ENCODE measurements at places on chromosomes 3 and 15.

DNA sequence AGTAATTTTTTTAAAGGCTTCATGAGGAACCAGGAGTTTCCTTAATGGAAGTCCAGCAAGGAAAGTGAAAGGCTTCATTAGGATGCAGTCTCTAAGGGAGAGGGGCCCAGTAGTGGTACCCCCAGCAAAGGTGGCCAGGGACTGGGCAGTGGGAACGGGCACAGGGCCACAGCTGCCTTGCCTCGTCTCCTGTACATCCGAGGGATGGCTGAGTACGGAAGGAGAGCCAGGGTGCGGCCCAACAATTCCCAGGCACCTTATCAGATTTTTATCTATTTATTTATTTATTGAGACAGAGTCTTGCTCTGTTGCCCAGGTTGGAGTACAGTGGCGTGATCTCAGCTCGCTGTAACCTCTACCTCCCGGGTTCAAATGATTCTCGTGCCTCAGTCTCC is 14.5 kb downstream of the SEMA3G start:
- no peak for DNase-seq

DNA sequence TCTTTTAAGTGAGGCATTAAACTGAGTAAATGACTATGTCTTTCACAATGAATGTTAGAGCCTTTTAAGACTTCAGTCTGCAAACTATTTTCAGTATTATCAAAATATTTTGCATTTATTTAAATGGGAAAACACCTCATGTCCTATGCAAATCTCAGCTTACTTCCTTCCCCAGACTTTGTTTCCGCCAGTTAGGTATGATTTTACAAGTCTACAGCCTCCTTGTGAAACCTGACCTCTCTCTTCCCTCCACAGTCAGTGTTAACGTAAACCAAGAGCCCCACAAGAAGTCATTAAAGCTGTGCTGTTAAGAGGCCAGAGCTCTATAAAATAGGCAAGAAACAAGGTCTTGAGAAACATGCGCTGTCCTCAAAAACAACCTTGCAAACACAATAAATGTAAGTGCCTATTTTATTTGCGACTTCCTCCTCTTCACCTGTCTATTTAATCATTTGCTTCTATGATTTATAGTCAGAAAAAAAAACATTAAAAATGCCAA is 48.3 kb downstream of the PRTG start:
- DNase-seq = no peak

DNA sequence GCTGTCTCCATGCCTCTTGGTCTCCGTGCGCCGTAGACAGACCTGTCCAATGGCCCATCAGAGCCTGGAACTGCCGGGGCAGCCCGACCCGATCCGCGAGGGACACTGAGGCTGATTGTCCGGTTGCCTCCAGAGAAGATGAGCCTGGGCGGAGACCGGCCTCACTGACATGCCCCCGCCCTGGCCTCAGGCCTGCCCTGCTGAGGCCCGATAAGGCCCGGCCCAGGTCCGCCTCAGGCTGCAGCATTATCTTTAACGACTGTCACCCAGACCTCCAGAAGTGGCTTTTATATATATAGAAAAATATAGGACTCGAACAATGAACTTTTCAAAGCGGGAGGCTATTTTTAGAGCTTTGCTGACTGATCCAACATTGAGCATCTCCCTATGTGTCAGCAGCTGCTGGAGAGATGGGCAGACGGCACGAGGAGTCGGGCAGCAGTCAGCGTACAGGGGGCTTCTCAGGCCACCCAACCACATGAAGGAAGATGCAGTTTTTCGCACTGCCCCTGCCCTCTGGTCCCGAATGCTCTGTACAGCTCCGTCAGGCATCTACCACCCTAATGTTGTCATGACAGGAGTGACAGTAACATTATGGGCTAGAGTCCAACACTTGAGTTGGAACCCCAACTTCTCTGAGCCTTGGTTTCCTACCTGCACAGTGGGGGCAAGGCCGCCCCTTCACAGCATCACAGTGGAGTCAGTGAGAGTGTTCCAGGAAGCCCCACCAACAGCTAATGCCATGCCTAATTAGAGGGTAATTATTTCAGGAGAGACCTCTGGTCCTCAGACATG is 112.0 kb upstream of the RPL32 start:
- DNase-seq = no peak

GRCh38 chr15:94021621-94022320 is 209.6 kb upstream of the MCTP2 start:
- no peak for DNase-seq

DNA sequence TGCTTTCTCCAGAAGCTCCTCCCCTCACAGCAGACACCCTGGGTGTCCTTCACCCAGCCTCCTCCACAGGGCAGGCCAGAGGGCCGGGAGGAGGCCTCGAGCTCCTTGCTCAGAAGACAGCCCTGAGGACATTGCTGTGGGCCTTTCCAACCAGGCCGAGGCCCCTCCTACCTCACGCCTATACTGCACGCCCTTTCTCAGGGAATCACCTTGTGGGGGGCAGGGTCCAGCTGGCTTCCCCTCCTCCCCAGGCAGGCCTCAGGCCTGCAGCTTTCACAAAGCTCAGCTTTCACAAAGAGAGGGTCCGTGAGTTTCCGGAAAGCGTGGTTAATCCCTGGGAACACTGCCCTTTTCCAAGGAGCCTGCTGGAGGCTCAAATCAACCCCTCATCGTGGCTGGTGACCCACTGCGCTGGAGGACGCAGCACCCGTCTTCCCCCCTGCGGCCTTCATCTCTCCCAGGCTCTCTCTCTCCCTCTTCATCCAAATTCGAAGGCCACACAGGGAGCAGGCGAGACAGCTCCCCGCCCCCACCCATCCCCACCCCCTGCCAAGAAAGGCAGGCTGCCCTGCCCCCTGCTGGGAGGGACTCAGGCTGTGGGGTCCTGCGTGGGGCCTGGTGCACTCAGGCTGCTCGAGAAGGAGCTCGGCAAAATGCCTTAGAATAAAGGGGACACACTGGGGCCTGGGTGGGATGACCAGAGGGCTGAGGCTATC is 79.4 kb downstream of the OCA2 start:
- DNase-seq = no peak

GRCh38 chr15:80609512-80609946 is 85.6 kb upstream of the ABHD17C start:
- no peak for DNase-seq

GRCh38 chr15:69843276-69843899 is 254.3 kb downstream of the TLE3 start:
- DNase-seq = no peak

- no peak for DNase-seq
These were observed 41.3 kb downstream of the ETV5 start for GRCh38 chr3:186067360-186068242.

GRCh38 chr3:182567700-182568099 is 225.6 kb upstream of the ATP11B start:
- DNase-seq = no peak

- DNase-seq = no peak
These were observed 4.6 kb downstream of the SATB1 start for GRCh38 chr3:18420555-18420954.

DNA sequence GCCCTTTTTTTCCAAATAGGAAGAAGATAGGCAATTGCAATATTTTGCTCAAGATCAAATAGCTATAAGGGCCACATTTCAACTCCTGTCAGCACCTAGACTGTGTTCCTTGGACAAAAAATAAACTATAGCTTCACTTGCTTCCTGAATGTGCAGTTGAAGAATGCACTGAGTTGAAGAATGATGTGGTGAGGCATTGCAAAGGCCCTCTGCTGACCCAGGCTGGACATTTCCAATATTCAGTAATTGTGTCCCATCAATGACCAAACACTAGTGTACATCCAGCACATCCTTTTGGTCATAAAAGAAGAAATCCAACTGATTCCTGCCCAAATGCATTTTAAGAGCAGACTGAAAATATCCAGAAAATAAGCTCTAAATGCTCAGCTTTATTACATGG is 424.8 kb upstream of the TGFBR2 start:
- no peak for DNase-seq

DNA sequence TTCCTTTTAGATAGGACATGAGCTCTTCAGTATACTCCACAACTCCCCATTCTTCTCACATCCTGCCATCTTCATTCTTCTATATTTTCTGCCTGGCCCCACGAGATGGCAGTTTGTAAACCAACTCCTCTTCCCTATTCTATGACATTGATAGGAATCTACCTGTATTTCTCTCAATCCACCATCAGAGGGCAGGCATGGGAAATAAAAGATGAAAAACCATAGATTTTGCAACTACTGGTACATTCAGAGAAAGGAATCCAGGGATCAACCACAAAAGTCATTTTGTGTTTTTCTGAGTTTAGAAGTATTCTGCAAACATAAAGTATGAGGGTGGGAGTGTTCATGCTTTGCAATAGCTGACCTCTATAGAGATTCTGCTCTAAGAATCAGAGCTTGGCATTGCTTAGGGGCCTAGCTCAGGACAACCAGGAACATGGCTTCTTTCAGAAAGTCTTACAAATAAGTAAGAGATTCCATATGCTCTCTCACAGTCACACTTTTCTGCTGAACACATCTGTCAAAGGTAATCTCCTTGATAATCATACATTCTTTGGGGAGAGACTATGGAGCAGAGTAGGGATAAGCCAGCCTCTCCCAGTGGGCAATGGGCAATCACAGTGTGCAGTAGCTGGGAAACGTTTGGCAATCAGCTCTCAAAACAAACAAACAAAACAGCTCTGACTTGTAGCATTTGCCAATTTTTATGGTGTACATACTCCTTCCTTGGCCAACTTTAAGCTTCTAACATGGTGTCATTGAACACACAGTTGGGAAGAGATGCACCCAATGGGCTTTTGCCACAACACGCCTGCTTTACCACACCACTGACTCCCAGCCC is 43.1 kb upstream of the SLC25A36 start:
- DNase-seq = no peak

- no peak for DNase-seq
These were observed 352.4 kb upstream of the ARHGEF26 start for GRCh38 chr3:153768561-153769469.

- no peak for DNase-seq
These were observed 37.4 kb downstream of the TFRC start for GRCh38 chr3:196044513-196044912.

DNA sequence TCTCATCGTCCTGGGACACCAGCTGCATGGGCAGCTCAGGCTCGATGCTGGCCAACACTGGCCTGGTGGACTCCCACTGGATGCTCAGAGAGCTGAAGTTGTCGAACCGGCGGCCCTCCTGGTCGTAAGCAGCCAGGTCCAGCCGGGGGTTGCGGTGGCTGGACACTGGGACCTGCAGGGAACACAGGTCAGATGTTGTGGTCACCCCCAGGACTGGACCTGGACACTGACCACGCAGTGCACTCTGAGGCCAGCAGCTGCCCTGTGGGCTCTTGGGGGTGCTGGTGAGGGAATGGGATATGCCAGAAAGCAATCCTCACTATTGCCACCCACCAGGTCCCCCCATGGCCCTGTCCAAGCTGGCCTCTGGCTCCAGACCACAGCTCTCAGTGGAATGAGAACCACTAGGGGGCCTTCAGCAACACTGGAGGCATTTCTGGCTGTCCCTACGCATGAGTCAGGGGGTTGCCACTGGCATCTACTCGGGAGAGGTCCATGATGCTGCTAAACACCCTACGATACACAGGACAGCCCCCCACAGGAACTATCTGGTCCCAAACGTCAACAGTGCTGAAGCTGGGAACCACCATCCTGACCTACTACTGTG is 66.1 kb downstream of the NUP210 start:
- DNase-seq = no peak

GRCh38 chr3:153111016-153111415 is 51.0 kb upstream of the RAP2B start:
- DNase-seq = no peak

- no peak for DNase-seq
These were observed 363.4 kb downstream of the RBMS3 start for GRCh38 chr3:29644261-29644660.

GRCh38 chr3:136819731-136820679 is 1.1 kb downstream of the SLC35G2 start:
- no peak for DNase-seq

GRCh38 chr3:98739266-98739665 is 23.9 kb upstream of the ST3GAL6 start:
- DNase-seq = no peak

- no peak for DNase-seq
These were observed 335.2 kb upstream of the TRIM42 start for GRCh38 chr3:140342668-140343067.

DNA sequence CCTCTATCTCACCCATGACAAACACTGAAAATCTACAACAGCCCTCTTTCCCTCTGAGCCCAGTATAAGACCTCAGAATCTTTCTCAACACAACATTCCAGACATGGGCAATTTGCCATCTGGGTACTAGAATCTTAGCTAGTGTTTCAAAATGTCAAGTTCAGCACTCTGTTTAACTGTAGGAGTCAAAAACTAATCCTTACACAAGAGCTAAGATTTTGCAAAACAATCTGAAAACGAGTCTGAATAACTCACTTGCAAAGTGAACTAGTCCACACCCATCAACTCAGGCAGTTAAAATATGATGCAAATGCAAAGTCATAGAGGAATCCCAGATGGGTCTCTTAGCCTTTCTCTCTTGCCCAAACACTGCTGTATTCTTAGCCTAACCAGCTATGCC is 67.8 kb downstream of the GPR176 start:
- no peak for DNase-seq

All from stimulated activated CD4-positive, alpha-beta T cell treated with anti-CD3 and anti-CD28 coated beads, Interleukin-1b, Interleukin-23, amount 100 ng/mL, for 24 hours (primary cell).